ENCODE measurements at places on chromosomes 1 and 21.

DNA sequence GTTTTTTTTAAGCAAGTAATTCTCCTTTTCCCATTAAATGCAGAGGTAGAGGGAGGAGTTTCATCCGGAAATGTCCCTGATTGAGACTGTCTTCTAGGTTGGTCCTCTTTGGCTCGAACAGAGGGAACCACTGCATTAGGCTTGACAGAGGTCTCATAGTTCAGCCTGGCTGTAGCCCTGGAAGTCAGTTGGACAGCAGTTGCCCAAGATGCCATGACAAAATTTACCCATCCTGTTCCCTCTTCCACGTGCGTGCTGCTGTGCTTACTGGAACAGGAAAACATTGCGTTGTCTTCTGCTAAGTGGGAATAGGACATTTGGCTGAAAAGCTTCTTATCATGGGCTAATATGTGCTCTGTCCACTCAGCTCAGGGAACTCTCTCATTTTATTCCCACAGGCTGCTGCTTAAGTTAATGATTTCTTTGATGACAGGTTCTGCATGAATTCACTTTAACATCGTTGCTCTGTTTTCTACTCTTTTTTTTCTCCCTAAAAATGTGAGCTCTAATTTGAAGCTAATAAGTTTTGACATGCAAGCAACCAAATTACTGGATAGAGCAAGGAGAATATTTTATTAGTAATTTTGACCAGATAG lies 18.0 kb downstream of the KCNK1 start:
- DNase-seq = no peak

DNA sequence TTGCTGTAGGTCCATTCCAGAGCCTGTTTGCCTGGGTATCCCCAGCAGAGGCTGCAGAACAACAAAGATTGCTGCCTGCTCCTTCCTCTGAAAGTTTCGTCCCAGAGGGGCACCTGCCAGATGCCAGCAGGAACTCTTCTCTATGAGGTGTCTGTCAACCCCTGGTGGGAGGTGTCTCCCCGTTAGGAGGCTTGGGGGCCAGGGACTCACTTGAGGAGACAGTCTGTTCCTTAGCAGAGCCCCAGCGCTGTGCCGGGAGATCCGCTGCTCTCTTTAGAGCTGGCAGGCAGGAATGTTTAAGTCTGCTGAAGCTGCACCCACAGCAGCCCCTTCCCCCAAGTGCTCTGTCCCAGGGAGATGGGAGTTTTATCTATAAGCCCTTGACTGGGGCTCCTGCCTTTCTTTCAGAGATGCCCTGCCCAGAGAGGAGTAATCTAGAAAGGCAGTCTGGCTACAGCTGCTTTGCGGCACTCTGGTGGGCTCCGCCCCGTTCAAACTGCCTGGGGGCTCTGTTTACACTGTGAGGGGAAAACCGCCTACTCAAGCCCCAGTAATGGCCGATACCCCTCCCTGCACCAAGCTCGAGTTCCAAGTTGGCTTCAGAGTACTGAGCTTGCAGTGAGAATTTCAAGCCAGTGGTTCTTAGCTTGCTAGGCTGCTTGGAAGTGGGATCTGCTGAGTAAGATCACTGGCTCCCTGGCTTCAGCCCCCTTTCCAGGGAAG lies 8.7 kb upstream of the SLC25A24 start:
- no peak for DNase-seq

DNA sequence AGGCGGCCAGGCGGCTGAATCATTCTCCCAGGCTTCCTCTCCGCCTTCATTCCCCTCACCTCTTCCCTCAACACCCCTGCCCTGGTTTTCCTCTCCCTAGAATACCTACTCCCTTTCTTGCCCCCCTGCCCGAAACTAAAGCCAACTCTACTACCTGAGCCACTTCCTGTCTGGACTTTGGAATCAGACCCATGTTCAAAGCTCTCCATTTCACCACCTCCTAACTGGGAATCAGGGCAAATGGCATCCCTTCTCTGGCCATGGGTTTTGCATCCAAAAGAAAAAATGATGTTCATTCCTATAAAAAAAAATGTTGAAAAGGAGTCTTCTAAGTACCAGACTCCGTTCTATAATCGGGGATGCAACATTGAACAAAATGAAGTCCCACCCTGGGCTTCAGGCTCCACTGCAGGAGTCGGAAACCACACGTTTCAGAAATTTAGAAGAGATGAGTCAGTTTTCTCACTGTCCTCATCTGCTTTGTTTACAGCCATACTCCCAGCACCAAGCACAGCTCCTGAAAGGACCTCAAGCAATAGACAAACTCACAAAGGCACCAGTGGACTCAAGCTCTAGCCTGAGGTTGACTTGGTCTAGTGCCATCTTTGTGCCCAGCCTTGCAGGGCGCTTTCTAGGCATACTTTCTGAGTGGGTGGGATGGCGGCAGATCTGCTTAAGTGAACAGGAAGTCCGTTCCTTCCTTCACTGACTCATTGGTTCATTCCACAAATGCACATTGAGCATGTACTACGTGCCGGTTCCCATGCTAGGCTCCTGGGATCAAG lies 176.2 kb downstream of the IGSF21 start:
- DNase-seq = no peak

DNA sequence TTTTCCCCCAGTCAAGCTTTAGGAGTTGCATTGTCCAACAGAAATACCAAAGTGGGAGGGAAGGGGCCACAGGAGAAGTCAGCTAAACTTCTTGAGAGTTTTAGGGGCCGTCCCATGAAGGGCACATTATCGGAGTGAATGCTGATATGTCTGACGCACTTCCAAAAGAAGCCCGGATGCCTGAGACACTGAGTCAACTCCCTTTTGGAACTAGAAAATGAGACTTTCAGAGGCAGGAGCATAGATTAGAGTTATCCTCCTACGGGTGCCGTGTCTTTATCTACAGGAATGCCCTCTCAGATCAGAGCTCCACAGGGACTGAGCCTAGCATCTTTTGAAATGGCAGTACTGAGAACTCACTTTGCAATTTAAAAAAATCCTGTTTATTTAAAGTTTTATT lies 13.1 kb downstream of the ACTN2 start:
- DNase-seq = no peak

- DNase-seq = no peak
These were observed 6.5 kb downstream of the ANKRD45 start for GRCh38 chr1:173663159-173663558.
